ENCODE measurements at places on chromosomes 11 and 22.
A peak's percentile ranks its signal among the peaks of the same experiment; 100 is the strongest.

- DNase-seq, result no peak
These were observed 21.8 kb upstream of the SLC22A24 start for GRCh38 chr11:63165706-63166310.

GRCh38 chr22:47793304-47794101, 1031.1 kb downstream of the TBC1D22A start:
- no peak for DNase-seq

DNA sequence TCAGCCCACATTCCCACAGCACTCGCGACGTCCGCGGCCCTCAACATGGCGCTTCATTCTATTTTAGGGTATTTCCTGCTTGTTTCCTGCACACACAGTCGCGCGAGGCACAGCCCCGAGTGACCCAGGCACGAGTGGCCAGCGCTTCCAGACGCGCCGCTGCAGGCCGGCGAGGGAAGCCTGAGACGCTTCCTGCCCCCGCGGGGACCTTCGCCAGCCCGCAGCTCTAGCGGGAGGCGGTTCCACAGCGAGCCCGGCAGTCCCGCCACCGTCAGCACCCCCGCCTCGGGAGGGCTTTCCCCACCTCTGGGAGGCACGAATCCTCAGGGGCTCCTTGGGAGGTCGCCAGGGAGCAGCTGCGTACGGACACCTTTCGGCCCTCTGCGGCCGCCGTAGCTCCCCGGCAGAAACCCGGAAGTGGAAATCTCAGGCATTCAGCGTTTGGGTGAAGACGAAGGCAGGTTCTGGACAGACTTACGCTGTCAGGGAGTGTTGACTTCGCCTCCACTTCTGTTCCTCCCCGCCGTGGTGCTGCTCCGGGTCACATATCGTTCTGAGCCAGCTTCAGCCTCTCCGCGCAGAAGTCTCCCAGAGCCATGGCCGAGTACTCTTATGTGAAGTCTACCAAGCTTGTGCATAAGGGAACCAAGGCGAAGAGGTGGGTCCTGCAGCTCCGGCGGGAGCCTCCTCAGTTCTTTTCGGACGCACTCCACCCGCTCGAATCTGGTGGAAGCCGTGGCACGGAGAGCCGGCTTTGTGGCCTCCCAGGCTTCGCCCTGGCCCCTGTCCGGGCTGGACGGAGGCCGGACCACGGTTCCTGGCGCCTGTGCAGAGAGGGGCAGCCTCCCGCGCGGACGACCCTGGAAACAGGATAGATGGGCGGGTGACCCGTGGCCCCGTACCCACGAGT, 2925.9 kb upstream of the OR11H1 start:
- no peak for DNase-seq

DNA sequence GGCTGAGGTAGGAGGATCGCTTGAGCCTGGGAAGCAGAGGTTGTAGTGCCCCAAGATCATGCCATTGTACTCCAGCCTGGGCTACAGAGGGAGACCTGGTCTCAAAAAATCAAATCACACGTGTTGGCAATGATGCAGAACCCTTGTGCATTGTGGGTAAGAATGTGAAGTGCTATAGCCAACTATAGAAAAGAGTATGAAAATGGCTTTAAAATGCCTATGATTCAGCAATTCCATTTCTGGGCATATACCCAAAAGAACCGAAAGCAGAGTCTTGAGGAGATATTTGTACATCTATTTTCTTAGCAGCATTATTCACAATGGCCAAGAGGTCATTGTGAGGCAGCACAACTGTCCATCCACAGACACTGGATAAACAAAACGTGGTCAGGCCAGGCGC, 2.6 kb upstream of the FADS3 start:
- no peak for DNase-seq

- DNase-seq, result no peak
These were observed 311.6 kb downstream of the MIAT start for GRCh38 chr22:26968859-26969523.

- no peak for DNase-seq
These were observed 76.0 kb downstream of the TRIM29 start for GRCh38 chr11:120061761-120062560.

DNA sequence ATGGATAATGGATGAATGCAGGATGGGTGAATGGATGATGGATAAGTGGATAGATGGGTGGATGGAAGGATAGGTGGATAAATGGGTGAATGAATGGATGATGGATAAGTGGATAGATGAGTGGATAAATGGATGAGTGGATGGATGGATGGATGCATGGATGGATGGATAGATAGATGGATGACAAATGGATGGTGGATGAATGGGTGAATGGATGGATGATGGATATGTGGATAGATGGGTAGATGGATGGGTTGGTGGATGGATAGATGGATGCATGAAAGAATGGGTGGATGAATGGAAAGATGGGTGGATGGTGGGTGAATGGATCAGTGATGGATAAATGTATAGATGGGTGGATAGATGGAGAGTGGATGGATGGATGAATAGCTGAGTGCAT, 564.8 kb downstream of the MIAT start:
- no peak for DNase-seq

DNA sequence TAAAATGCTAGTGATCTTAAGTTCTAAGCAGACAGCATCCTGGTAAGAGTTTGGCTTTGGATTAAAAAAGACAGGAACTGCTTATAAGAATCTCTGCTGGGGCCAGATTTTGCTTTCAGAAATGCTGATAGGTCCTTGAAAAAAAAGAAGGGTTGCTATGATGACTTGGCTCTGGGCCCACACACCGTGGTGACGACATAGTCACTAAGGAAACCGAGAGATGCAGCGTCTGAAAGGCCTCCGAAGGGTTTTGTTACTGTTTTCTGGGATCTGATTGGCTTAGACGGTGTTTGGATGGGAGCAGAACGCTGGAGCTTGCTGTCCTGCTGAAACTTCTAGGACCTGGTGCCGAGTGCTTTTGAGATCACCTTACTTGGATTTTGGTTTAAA, 8.4 kb downstream of the FAM118A start:
- DNase-seq, result peak; percentile 97

DNA sequence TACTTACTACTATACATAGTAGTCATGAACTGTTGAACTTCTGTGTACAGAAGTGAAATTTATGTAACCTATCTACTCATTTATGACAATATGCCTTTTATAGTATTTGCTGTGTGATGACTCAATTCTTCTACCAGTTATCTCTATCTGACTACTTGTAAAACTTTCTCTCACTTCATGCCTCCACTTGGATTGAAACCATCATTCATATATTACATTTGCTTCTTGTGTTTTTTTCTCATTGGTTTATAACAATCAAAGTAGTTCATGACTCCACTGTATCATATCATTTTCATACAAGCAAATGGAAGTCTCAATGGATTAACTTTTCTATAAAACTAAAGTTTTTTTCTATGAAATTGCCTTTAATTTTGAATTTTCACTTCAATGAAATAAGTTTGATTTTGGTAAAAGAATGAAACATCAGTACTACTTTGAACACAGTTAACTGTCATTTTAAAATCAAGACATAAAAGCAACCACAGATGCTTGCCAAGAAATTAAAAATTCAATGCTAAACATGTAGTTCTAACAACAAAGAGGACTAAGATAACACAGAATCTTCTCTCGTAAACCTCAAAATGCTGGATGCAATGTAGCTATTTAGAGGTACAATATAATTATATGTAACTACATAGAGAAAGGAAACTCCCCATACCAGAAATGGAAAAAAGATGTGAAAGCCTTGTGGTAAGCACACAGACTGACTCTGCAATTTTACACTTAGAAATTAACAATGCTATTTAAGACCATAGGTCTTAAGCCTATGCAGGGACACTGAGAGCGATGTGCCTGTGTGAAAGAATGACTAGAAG, 27.6 kb upstream of the EXPH5 start:
- DNase-seq, result no peak

GRCh38 chr11:4962816-4963215, 7.3 kb upstream of the OR51A2 start:
- DNase-seq, result no peak

DNA sequence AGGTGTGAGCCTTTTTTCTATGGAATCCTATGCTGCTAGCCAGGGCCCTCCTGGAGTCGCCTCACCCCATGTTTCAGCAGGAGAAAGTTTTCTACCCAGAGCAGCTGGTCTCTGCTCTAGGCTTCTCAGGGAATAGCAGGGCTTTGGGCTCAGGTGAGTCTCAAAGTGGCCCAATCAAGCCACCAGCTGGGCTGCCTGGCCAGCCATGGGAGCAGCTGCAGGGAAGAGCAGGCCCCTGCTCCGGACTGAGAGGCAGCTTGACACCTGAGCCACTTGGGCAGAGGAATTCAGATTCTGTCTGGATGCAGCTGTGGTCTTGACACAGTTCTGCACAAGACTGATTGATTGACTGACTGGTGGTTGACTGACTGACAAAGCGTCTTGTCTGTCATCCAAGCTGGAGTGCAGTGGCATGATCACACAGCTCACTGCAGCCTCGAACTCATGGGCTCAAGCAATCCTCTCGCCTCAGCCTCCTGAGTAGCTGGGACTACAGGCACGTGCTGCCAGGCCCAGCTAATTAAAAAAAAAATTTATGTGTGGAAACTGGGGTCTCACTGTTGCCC, 57.5 kb upstream of the ARFGAP3 start:
- no peak for DNase-seq

- no peak for DNase-seq
These were observed 29.0 kb downstream of the GLYATL1 start for GRCh38 chr11:58968251-58968711.

- no peak for DNase-seq
These were observed 38.4 kb downstream of the NF2 start for GRCh38 chr22:29641700-29642330.

DNA sequence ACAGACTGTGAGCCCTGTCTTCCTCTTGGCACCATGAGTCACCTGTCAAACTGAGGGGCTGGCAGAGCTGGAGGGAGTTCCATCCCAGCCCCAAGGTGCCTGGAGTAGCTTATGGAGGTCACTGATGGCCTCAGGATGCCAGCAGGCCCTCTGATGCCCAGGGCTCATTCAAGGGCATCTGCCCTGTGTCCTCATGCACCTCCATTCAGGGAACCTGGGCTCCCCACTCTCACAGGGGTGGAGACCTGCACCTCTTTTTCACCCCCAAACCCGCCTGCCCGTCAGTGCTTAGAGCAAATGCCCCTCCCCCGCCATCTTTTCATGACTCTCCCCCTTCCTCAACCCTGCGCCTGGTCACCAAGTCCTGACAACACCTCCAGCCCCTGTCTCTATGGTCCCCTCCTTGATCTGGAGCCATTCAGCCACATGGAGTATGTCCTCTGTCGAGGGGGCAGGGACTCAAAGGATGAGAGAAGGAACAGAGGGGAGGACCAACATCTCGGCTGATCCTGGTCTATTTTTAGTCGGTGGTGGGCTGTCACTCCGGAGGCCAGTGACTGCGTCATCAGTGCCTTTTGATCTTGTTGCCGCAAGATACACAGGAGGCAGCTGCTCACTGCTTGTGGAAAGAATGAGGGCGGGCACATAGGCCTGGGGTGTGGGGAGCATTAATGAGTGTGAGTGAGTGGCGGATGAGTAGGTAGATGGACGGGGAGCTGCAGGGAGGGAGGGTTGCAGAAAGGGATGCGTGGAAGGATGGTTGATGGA, 72.2 kb downstream of the CDKN1C start:
- no peak for DNase-seq

- DNase-seq, result no peak
These were observed 76.9 kb upstream of the SLC6A5 start for GRCh38 chr11:20522536-20522935.

GRCh38 chr11:32960553-32961164, 55.0 kb upstream of the DEPDC7 start:
- DNase-seq, result peak; percentile 12

- DNase-seq, result no peak
These were observed 8.4 kb upstream of the MGAT3 start for GRCh38 chr22:39448205-39449054.

- no peak for DNase-seq
These were observed 478.2 kb downstream of the BUD13 start for GRCh38 chr11:116294630-116295029.

GRCh38 chr11:103871923-103872551, 164.4 kb upstream of the DDI1 start:
- peak; percentile 1 for DNase-seq

DNA sequence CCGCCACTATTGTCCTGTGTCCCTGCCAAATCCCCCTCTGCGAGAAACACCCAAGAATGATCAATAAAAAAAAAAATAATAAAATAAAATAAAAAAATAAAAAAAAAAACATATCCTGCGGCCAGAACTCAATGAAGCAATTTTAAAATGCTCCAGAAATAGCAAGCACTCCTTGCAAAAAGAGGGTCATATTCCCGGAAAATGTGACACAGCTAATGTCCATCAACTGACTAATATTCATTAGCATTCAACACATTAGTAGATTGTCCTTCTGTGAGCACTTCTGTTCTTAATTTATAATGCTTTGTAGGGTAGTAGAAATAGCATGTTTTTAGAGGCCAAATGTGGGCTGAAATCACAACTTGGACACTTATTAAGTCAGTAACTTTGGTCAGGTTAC, 252.3 kb upstream of the SESN3 start:
- no peak for DNase-seq

GRCh38 chr11:79237091-79237490, 203.7 kb downstream of the TENM4 start:
- no peak for DNase-seq

DNA sequence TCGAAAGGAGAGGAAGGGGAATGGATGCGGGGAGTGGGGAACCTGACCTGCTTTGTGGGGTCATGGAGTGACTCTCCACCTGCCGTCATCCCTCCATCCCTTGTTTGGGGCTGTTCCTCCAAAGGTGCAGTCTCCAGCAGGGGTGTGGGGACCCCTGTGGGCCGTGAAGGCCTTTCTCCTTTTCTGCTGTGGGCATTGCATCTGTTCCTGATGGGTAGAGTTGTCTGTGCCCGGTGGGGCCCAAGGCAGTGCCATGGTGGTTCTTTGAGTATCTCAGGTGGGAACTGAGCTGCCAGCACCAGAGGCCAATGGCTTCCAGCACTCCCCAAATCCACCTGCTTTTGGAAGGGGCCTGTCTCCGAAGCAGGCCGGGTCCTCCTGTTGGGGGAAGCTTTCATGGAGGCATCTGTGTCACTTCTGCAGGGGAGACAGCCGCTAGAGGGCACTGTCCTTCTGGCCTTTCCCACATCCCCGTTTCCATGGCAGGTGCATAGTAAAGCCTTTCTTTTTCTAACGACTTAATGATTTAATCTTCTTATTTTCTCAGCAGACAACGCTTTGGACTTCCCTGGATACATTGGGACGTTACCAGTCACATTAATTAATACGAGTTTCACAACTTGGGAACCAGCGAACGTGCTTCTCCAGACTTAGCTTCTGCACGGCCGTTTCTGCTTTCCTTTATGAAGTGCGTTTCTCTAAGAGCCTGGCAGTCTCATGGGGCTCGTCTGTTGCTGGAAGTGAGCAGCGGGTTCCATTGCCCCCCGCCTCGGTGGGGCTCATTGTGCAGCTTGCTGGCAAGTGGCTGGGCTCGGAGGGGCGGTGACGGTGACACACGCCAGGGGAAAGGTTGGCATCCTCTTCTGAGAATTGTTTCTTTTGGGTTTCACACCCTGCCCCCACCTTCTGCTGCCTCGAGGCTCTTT, 57.1 kb downstream of the PARVB start:
- DNase-seq, result peak; percentile 70

- no peak for DNase-seq
These were observed 30.3 kb upstream of the NECTIN1 start for GRCh38 chr11:119759324-119759723.

- DNase-seq, result no peak
These were observed 574.8 kb downstream of the JRKL start for GRCh38 chr11:96964661-96965060.

GRCh38 chr11:121236115-121237001, 56.2 kb upstream of the SC5D start:
- DNase-seq, result no peak

GRCh38 chr22:41587347-41587723, 2.3 kb downstream of the PMM1 start:
- DNase-seq, result no peak

- DNase-seq, result no peak
These were observed 216.3 kb upstream of the SYN3 start for GRCh38 chr22:33274214-33275072.
